ENCODE measurements at places on chromosomes 1 and 21.

DNA sequence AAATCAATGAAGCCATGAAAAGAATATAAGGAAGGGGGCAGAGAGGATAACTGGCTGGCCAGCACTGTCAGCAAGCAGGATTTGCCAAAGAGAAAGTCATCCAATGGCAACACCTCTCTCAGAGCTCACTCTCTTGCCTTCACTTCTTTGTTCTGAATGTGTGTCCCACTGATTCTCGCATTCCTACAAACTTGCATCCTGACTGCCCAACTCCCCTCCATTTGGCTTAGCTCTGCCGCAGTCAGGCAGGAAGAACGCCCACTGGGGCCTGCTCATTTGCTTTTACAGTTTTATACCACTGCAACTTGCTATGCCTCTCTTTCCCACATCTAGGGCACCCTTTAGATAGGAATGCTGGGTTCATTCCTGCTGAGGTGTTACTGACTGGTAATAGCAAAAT is 364.2 kb upstream of the ST6GALNAC5 start:
- no peak for DNase-seq

GRCh38 chr1:193545171-193545570 is 358.8 kb upstream of the B3GALT2 start:
- DNase-seq: no peak

DNA sequence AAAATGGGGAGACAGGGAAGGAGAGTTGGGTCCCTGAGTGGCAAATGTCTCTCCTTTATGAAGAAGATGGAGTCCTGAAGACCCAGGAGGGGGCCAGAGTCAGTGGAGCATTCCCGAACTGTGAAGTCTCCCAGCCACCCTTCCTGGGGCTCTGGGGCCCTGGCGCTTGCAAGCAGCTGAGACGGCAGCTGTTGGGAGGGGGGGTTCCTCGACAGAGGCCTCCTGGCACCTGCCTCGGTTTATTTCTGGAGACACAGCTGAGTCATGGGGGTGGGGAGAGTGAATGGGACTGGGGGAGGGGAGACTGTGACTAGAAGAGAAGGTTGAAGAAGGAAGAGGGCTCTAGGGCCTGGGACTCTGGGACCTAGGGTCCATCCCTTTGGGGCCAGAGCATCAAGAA is 14.0 kb downstream of the NES start:
- no peak for DNase-seq

GRCh38 chr1:41259221-41259620 is 17.1 kb upstream of the SCMH1 start:
- no peak for DNase-seq

GRCh38 chr1:186923486-186923885 is 94.7 kb downstream of the PLA2G4A start:
- DNase-seq: no peak

GRCh38 chr1:118918940-118919259 is 69.2 kb downstream of the TBX15 start:
- no peak for DNase-seq

GRCh38 chr21:16308269-16308668 is 578.5 kb downstream of the USP25 start:
- DNase-seq: no peak

- DNase-seq: no peak
Measured at GRCh38 chr1:174376030-174376429, 71.7 kb upstream of the GPR52 start.

DNA sequence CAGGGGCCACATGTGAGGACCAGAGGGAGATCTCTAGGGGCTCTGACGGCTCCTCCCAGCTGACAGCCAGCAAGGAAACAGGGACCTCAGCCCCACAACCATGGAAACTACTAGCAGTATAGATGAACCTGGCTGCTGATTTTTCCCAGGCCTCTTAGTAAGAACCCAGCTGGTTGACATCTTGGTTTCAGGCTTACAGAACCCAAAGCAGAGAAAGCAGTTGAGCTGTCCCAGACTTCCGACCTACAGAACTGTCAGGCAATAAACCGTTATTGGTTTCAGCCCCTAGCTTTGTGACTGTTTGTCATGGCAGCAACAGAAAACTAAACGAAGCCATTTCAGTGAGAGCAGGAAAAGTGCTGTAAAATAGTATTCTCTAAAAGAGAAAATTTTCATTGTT is 36.4 kb downstream of the ETS2 start:
- no peak for DNase-seq

- no peak for DNase-seq
Measured at GRCh38 chr1:12157366-12158231, 9.2 kb upstream of the TNFRSF1B start.

DNA sequence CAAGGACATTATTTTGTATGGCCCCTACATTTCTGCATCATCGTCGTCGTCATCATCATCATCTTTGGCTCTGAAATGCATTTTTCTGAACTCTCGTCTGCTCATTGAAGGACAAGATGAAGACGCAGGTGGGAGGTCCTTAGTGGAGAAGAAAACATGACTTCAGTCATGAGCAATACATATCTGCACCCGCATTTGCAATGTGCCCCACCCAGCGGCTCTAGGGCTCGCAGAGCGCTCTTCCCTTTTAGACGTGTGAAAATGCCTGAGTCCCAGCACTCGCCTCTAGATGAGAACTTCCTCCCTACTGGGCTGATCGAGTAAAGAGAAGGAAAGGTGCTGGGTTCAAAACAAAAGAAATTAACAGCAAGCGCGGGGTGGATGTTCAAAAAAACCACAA is 10.1 kb downstream of the C1orf174 start:
- no peak for DNase-seq

DNA sequence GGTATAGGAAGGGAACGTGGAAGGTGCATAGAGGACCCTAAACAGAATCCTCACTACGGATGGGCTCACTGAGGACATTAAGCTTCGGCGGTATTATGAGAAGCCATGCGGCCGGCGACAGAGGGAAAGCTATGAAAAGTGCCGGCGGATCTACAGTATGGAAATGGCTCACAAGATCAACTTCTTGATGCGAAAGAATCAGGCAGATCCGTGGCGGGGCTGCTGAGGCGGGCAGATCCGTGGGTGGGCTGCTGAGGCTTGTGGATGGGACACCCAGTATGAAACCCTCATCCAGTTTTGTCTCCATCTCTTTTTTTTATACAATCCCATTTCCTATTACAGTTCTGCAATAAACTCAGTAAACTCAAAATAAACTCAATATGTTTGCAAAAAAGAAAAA is 95.8 kb downstream of the CRB1 start:
- no peak for DNase-seq

- no peak for DNase-seq
Measured at GRCh38 chr21:17402937-17403336, 109.9 kb upstream of the CXADR start.

- no peak for DNase-seq
Measured at GRCh38 chr1:150385537-150386445, 21.8 kb downstream of the RPRD2 start.

DNA sequence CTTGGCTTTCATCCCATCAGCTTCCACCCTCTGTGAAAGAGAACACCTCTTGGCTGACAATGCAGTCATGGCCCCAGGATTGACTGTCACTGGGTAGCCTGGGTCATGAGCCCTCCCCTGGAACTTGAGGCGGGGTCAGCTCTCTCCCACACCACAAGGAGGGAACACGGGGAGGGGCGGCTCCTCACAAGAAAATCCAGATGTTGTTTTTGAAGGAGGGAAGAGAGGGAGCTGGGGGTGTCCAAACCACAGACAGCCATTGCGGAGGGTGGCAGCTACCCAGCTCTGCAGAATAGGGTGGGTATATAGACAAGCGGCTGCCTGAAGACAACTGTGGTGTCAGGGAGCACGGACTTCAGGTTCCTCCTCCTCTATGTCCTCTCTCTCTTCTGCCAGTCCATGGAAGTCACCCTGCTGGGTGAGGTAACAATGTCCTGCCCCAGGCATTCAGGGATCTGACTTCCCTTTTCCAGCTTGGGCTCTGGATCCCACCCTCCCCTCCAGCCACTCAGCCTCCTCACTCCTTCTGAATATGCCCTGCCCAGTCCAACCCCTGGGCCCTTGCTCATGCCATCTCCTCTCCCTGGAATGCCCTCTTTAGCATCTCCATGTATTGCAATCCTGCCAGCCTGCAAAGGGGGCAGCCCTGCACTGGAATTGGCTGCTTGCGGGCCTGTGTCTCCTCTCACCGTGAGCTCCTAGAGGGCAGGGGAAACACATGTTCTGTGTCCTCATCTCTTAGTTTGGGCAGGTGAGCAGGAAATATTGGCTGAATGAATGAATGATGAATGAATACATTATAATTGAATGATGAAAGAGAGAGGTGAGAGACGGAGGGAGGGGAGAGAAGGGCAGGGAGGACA is 60.9 kb upstream of the RUNX3 start:
- DNase-seq: no peak
